ENCODE measurements at places on chromosomes 6 and 20.

- no peak for DNase-seq
Observed at GRCh38 chr6:117463762-117464665, 18.5 kb upstream of the DCBLD1 start.

- DNase-seq: no peak
Observed at GRCh38 chr20:21175433-21175832, 49.6 kb downstream of the KIZ start.

DNA sequence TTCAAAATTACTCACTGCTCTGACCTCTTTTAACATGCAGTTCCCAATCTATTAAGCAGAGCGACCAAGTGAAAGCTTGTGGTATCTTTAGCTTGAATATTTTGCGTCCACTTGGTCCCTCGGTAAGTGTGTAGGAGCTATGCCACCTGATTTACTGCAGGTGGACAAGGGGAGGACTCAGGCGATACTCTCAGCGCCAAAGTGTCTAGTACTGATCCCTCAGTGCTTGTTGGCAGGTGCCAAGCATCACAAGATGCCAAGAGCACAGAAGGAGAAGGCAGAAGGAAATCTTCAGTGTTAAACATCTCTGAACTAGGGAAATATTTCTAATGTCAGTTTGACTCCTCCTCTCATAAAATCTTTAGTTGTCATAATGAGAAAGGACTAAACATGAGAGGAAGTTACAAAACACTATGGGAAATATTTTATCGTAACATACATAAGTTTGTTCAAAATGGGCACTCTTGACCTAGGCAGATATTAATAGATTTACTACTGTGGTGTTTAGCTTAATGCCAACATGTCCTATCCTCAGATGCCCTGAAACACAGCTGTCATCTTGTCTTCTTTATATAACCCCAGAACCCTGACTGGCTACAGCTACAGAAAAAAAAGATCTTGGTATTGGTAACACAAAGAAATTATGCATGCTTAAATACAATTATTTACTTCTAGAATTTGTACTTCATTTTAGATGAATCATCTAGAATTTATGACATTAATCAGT lies 19.5 kb downstream of the NHLRC1 start:
- no peak for DNase-seq

- no peak for DNase-seq
Observed at GRCh38 chr20:58576603-58576970, 61.4 kb upstream of the APCDD1L start.

DNA sequence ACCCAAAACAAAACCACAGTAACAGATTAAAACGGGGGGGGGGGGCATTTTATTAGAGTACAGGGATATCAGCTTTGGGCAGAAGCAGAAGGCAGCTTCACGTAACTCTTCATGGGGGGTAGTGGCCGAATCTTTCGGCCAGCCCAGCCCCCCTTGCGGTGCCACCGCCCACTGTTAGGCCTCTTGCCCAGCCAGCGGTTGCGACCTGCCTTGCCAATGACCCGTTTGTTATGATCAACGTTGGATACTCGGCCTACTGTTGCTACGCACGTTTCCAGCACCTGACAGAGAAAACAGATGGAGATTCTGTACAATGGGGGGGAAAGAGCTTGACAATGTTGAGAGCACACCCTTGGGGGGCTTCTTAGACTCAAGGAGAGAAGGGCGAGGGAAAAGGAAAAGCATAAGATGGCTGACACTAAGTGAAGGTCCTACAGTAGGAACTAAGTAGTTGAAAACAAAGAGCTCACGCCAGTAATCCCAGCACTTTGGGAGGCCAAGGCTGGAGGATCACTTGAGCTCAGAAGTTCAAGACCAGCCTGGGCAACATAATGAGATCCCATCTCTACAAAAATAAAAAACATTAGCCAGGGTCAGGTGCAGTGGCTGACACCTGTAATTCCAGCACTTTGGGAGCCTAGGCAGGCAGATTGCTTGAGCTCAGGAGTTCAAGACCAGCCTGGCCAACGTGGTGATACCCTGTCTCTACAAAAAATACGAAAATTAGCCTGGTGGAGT lies 724 bp upstream of the CUL7 start:
- DNase-seq: no peak

DNA sequence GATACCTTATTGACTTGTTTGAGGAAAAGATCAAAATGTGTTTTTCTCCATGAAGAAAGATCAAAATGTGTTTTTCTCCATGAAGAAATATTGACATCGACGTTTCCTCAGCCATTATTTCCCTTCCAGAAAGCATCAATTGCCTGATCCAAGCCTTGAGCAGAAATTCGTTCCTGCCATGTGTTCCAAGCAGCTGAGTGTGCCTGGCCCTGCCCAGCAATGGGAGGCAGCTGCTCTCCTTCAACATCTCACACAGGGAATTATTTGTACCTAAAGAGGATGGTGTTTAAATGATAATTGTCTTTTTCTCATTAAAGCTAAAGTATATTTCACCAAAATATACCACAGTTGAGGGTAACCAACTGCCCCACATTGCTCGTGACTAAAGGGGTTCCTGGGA lies 7.8 kb upstream of the DUSP22 start:
- no peak for DNase-seq

DNA sequence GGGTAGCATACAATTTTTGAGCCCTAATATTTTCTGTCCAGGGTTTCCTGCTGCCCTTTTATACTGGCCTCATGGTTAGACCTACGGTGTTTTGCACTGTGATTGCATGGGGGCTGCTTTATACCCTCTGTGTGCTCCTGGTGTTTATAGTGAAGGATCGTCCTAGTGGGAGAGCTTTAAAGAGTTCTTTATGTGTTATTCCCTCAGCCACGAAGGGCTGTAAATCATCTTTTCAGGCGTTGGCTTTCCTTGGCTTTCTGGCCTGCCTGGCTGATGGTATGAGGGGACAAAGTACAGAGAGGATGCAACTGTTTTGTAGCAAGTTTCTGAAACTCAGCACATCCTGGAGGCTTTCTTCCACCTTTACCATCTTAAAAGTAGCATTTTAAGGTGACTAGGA lies 464.3 kb downstream of the EPM2A start:
- no peak for DNase-seq

GRCh38 chr6:1233924-1234323 lies 78.0 kb upstream of the FOXQ1 start:
- DNase-seq: no peak

DNA sequence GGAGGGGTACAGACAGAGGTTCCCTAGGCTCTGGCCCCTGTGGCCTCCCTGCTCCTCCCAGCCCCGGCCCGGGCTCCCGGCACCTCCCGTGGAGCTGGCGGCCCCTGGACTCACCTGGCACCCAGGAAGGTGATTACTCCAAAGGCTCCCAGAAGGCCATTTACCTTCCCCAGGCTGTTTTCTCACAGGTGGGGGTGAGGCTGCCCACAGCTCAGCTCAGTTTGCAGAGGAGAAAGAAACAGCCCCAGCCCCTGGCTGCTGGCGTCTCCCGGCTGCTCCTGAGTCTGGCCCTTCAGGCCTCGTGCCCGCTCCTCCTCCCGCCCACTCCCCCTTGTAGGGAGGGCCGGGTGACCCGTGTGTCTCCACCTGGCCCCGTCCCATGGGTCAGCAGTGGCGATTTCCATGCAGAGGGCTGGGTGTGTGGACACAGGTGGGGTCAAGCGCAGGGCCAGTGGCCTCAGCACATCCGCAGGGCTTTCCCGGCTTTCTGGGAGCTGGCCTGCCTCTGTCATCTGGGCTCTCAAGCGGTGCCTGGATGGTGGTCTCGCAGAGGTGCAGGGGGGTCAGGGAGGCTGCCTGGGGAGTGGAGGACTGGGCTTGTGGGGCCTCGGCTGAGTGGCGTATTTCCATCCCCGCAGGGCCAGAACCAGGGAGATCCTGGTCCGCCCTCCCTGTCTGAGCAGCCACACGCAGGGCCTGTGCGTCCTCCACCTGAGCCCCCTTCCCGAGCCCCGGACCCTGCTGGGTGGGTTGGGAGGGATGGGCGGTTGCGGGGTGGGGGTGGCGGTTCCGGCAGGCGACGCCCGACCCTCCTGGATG lies 20.2 kb upstream of the GATA5 start:
- DNase-seq: no peak

GRCh38 chr20:36998652-36999051 lies 47.1 kb upstream of the SAMHD1 start:
- DNase-seq: no peak

DNA sequence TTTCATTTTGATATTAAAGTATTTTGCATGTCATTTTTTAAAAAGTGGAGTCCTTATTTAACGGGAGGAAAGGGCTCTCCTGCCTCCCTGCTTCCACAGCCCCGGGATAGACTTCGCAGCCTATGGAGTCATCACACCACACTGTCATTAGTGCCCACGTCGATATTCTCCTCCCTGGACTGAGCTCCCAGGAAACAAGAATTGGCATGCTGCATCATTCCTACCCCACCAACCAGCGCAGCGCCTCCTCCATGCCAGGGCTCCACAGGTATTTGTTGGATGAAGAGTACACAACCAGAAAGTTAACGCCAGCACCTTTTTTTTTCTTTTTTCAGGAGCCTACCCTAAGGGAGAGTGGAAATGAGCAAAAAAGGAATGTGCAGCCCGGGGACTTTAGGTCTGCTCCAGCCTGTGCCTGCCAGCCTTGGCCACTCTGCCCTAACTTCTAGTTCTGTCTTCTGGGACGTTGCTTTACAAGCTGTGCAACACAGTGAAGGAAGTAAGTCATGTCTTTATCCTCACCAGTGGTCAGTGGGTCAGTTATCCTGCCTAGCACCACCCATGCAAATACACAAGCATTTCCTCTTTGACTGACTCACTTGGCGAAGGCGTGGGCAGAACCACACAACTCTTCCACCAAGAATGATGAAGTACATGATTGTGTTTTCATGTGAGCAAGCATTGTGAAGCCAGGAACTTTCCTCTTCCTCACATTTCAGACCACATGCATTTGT lies 180.7 kb upstream of the UST start:
- no peak for DNase-seq

GRCh38 chr6:100134297-100134696 lies 140.3 kb upstream of the MCHR2 start:
- no peak for DNase-seq

GRCh38 chr6:9388596-9388995 lies 953.3 kb upstream of the SLC35B3 start:
- DNase-seq: no peak

DNA sequence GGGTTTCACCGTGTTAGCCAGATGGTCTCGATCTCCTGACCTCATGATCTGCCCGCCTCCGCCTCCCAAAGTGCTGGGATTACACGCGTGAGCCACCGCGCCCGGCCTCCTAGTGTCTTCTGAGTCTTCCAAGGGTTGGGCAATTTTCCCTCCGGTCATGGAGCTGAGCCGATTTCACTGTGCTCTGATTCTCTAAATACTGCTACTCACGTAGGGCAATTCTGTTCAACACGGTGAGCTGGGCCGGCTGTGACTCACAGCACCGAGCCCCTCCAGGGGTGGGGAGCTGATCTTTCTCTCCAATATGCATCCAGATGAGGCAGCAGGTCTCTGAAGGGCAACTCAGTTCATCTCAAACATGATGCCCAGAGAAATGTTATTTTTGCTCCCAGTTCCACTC lies 71.6 kb upstream of the CD93 start:
- DNase-seq: no peak

- no peak for DNase-seq
Observed at GRCh38 chr6:34771727-34772126, 14.4 kb downstream of the SNRPC start.

- DNase-seq: no peak
Observed at GRCh38 chr6:150189122-150189521, 46.3 kb downstream of the PPP1R14C start.

GRCh38 chr6:26284537-26285142 lies 80.4 kb upstream of the BTN3A2 start:
- peak; percentile 49 for DNase-seq

DNA sequence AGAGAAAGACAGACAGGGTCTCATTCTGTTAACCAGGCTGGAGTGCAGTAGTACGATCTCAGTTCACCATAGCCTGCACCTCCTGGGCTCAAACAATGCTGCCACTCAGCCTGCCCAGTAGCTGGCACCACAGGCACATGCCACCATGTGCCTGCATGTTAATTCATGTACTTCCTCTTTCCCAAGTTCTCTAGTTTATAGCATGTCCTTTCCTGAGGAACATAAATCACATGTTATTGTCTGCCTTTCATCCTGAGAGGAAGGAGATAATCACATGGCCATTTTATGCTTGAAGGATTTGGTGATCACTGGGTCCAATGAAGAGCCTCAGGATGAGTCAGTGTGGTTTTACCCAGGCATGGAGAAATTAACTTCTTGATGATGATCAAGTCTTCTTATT lies 47.9 kb downstream of the COL11A2 start:
- DNase-seq: no peak

GRCh38 chr20:9137001-9137400 lies 68.1 kb downstream of the PLCB4 start:
- no peak for DNase-seq

- DNase-seq: no peak
Observed at GRCh38 chr20:33826270-33826897, 15.2 kb downstream of the CHMP4B start.

GRCh38 chr6:21123507-21124436 lies 469.8 kb upstream of the SOX4 start:
- DNase-seq: no peak

- no peak for DNase-seq
Observed at GRCh38 chr20:60206259-60206658, 248.0 kb downstream of the CDH26 start.

DNA sequence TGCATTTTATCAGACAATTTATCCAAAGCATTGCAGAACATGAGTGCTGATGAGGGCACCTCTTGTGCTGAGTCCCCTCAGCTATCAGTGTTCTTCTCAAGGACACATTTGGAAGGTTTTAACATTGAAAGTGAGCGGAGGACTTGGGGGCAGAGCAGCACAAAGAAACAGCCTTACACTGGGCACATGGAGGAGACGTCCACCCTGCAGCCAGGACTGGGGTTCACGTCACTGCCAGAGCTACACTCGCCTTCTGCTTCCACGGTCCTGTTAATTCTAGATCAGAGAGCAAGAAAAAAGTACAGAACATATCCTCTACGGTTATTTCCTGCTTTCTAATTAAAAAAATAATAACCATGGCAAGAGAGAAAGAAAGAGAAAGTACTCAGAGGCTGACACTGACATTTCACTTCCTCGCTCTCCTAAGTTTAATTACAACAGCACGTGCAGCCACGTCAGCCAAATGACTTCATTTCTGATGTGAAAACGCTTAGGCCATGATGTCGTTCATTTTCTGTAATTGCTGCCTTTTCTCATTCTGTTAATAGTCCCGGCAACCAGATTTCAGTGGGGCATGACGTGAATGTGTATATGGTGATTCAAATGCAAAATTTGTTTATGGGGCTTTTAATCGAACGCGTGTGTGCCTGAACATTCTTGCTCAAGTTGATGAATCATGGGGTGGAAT lies 5.1 kb downstream of the PRND start:
- DNase-seq: no peak

- peak; percentile 64 for DNase-seq
Observed at GRCh38 chr20:11891077-11891775, 26.5 kb upstream of the BTBD3 start.
